CD8-positive, alpha-beta memory T cell (primary cell): ENCODE measurements at places on chromosomes 2 and 18. TPM values are rescaled to one million over a fixed set of nuclear protein-coding genes. Genes with fewer than 3 reads are reported as not detected.

TUBA4A gene
- 234 TPM for polyA plus RNA-seq

GRHL1 gene
- polyA plus RNA-seq: 0.12 TPM

CFAP65 gene
- polyA plus RNA-seq: not detected

IL18R1 gene
- polyA plus RNA-seq: 20.6 TPM

DNAJC5G gene
- polyA plus RNA-seq: not detected

CRYBA2 gene
- not detected for polyA plus RNA-seq

LHCGR gene
- polyA plus RNA-seq: not detected

ALK gene
- polyA plus RNA-seq: not detected

GRCh38 chr2:23566241-23567142, 181.5 kb downstream of the KLHL29 start:
- no peaks in the 10 kb centered on the region for H3K4me1 ChIP-seq
- DNase-seq: no peak
- H3K4me3 ChIP-seq: no peak overlapping the region
- H3K36me3 ChIP-seq: no peaks in the 10 kb centered on the region

DNA sequence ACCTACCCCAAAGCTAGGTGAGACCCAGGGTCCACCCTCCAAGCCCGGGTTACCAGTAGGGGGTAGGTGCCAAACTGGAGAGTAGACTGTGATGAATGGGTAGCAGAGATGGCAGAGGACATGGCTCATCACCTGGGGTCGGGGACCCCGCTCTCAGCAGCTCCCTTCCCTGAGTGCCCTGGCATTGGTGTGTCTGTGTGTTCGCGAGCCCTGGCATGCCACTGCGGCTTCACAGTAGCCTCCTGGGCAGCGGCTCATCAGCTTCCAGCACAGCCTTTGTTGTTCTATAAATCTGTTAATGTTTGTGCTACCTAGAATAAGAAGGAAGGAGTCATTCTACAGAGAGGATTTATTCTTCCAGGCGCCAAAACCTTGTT, 62.6 kb upstream of the ALPP start:
- H3K4me1 ChIP-seq: peaks cover 90% of the 10 kb centered on the region
- no peak for DNase-seq
- peak overlapping the region; percentile 12 for H3K4me3 ChIP-seq
- no peaks in the 10 kb centered on the region for H3K36me3 ChIP-seq
- H3K27ac ChIP-seq: peak overlapping the region; percentile 22

- H3K27me3 ChIP-seq: no peaks in the 10 kb centered on the region
- H3K36me3 ChIP-seq: no peaks in the 10 kb centered on the region
- no peak for DNase-seq
- no peaks in the 10 kb centered on the region for H3K4me1 ChIP-seq
Observed at GRCh38 chr18:79610461-79611039, 69.1 kb upstream of the CTDP1 start.

GRCh38 chr2:17719562-17720371, 33.8 kb downstream of the SMC6 start:
- H3K36me3 ChIP-seq: peaks cover 16% of the 10 kb centered on the region

GRCh38 chr2:107340955-107341354, 455.0 kb upstream of the ST6GAL2 start:
- no peaks in the 10 kb centered on the region for H3K4me1 ChIP-seq
- DNase-seq: no peak
- no peaks in the 10 kb centered on the region for H3K36me3 ChIP-seq
- H3K27me3 ChIP-seq: no peaks in the 10 kb centered on the region

DNA sequence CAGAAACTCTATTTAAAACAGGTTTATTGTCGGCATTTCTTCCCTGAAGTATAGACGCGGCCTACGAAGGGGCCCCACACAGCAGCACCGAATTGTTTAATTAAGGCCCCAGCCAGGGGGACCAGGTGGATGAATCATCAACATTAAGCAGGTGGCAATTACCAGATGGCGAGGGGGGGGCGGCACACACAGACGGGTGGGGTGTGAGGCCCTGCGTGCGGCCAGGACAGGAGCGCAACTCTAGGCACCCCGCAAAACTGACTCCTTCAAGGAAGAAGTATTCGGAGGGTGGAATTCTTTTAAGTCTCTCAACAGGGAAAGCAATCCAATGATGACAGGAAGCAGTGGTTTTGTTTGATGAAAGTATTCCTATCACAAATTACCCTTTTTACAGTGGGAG, 830.4 kb downstream of the GALR1 start:
- H3K27me3 ChIP-seq: no peaks in the 10 kb centered on the region
- no peak for DNase-seq
- H3K4me1 ChIP-seq: no peaks in the 10 kb centered on the region
- H3K27ac ChIP-seq: no peak overlapping the region
- no peak overlapping the region for H3K4me3 ChIP-seq

- H3K36me3 ChIP-seq: no peaks in the 10 kb centered on the region
- no peak for DNase-seq
- H3K27me3 ChIP-seq: no peaks in the 10 kb centered on the region
- peaks cover 68% of the 10 kb centered on the region for H3K4me1 ChIP-seq
Observed at GRCh38 chr2:47867205-47867604, 39.1 kb downstream of the FBXO11 start.

DNA sequence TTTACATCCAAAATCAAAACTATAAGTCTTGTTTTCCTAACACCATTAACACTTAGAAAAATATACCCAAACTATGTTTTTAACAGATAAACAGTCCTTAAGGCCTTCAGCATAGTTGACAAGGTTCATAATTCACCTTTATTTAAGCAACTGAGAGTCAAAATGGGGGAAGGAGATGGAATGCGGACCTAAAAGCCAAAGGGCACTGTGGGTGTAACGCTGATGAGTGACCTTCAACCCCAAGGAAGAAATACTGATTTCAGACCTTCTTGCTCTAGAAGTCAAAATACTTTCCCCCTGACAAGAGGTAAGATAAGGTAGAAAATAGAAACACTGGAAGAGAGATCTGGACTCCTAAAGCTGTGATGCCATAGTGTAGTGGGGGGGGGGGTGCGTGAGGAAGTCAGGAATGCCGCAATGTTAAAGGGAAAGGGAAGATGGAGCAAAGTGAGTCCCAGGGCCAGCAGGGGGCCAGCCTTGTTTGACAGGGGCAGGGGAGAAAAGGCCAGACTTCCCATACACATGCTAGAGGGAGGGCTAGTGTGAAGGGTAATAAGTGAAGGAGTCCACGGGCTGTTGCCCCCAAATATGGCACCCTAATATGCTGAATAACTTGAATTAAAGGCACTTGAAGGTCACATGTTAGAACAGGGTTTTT, 31.4 kb downstream of the CCDC93 start:
- no peak overlapping the region for H3K4me3 ChIP-seq
- no peaks in the 10 kb centered on the region for H3K4me1 ChIP-seq
- H3K36me3 ChIP-seq: peaks cover 10% of the 10 kb centered on the region
- DNase-seq: no peak
- H3K27ac ChIP-seq: no peak overlapping the region

GRCh38 chr2:80815259-80815658, 510.7 kb upstream of the LRRTM1 start:
- no peak overlapping the region for H3K4me3 ChIP-seq
- no peak for DNase-seq
- H3K27ac ChIP-seq: no peak overlapping the region

DNA sequence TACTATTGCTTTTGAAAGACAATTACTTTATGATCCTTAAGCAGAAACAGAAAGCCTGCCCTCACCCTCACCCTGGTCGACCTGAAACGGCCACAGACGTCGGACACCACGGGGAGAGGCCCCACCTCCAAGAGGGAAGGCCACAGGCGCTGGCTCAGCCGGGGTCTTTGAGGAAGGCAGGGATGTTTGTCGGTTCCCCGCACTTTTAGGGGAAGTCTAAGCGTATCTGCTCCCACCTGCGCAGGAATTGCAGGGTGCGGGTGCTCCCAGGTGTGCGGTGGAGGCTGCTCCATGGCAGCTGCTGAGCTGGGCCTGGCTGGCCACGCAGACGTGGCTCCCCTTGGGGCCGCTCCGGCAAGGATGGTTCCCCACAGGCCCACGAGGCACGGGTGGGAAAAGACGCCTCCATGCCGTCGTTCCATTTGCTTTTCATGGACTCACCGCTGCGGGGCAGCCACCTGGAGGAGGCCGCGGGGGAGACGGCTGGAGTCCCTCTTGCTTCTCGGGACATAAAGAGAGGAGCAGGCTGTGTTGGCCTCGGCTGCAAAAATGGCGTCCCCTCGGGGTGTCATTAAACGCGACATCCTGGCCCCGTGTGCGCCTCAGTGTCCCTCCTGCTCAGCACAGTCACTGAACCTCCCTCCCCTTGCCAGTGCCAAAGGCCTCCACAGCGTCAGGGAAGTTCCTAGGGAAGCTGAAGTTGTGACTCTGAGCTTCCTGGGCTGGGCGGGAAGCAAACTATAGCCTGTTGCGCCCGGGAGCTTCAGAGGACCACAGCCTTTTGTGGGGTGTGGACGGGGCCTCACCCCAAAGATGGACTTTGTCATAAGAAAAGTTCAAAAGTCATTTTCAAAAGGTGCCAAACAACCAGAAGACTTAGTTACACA, 63.4 kb downstream of the NFATC1 start:
- H3K27me3 ChIP-seq: no peaks in the 10 kb centered on the region
- peaks cover 5% of the 10 kb centered on the region for H3K36me3 ChIP-seq
- H3K4me1 ChIP-seq: no peaks in the 10 kb centered on the region
- no peak for DNase-seq
- H3K4me3 ChIP-seq: no peak overlapping the region
- no peak overlapping the region for H3K27ac ChIP-seq

GRCh38 chr2:119696494-119697030, 17.6 kb downstream of the TMEM177 start:
- DNase-seq: no peak
- H3K27ac ChIP-seq: no peak overlapping the region
- no peaks in the 10 kb centered on the region for H3K36me3 ChIP-seq
- H3K4me1 ChIP-seq: peaks cover 48% of the 10 kb centered on the region

DNA sequence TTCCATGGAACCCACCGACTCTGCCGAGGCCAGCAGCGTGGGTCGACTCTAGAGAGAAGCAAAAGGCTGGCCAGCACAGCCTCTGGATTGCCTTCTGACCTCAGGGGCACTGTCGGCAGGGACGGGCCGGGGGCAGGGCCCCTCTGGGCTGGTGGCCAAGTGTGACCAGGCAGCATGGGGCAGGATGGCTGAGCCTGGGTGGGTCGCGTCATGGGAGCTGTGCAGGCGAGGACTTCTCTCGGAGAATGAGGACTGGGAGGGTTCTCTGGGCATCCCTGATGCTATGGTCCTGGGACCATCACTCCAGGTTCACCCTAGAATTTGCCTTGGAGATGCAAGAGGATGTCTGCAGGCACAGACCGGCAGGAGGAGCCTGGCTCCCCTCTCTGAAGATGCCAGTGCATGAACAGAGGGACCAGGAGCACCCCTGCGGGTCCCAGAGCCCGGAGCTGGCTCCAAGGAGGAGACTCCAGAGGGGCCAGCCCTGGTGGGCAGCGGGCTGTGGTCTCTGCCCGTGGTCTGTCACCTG, 289.2 kb downstream of the NDUFA10 start:
- DNase-seq: no peak
- no peak overlapping the region for H3K4me3 ChIP-seq
- H3K36me3 ChIP-seq: no peaks in the 10 kb centered on the region
- H3K27ac ChIP-seq: no peak overlapping the region

DNA sequence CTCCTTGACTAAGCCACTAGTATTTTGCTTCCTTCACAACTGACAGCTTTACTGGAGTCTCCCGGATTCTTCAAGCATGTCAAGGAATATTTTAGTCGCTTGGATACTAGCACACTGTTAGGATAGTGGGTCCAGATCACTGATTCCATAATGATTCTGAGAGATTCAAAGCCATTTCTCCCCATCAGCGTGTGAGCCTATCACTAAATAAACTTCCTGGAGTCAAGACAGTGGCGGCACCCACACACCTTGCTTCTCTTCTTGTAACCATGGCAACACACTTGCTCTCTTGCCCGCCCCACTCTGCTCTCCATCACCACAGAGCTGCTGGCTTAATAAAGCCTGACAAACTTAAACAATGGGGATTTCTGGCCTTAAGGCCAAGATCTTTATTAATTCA, 245.1 kb downstream of the LRRTM1 start:
- no peak overlapping the region for H3K4me3 ChIP-seq
- DNase-seq: no peak
- no peaks in the 10 kb centered on the region for H3K36me3 ChIP-seq
- no peaks in the 10 kb centered on the region for H3K4me1 ChIP-seq
- H3K27ac ChIP-seq: no peak overlapping the region
- no peaks in the 10 kb centered on the region for H3K27me3 ChIP-seq

GRCh38 chr2:149075853-149076252, 37.4 kb downstream of the LYPD6B start:
- DNase-seq: no peak
- no peaks in the 10 kb centered on the region for H3K27me3 ChIP-seq
- no peaks in the 10 kb centered on the region for H3K4me1 ChIP-seq

DNA sequence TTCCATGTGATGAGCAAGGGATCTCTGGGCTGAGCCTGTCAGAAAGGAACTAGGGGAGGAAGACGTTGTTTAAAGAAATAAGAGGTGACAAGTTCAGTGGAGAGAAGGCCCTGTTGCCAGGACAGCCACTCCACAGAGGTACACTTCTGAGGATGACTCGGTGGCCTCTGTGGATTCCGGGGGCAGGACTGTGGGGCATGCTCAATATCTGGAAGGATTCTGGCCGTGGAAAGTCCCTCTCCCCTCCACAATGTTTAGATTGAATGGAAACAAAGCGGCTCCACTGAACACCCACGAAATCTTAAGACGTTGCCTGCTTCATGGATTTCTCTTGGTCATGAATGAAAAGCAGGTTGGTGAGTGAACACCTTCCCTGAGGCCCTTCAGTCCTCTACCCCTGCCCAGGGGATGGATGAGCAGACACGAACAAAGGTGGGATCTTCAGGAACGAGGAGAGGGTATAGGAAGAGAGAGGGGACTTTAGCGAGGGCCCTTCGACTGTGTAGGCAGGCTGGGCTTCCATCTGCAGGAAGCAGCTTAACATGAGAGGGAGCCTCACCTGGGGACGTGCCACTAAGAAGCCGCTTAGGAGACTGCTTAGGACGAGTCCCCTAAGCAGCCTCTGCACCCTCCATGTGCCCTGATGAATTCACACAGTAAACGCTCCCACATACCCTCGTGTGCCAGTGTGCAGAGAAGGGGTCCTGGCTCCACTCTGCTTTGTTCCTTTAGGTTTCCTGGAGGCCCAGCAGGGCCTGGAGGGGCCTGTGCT, 1.9 kb downstream of the NTSR2 start:
- H3K27me3 ChIP-seq: peaks cover 11% of the 10 kb centered on the region
- H3K36me3 ChIP-seq: no peaks in the 10 kb centered on the region
- H3K27ac ChIP-seq: no peak overlapping the region
- H3K4me3 ChIP-seq: no peak overlapping the region

GRCh38 chr18:13809531-13810255, 14.3 kb upstream of the MC5R start:
- no peak for DNase-seq
- H3K4me3 ChIP-seq: no peak overlapping the region
- no peaks in the 10 kb centered on the region for H3K36me3 ChIP-seq
- H3K4me1 ChIP-seq: no peaks in the 10 kb centered on the region
- no peak overlapping the region for H3K27ac ChIP-seq
- H3K27me3 ChIP-seq: peaks cover 2% of the 10 kb centered on the region

- no peaks in the 10 kb centered on the region for H3K4me1 ChIP-seq
- H3K36me3 ChIP-seq: no peaks in the 10 kb centered on the region
- H3K4me3 ChIP-seq: no peak overlapping the region
- DNase-seq: no peak
Observed at GRCh38 chr2:237919593-237919992, 47.2 kb upstream of the UBE2F start.

GRCh38 chr2:8543383-8544170, 138.3 kb upstream of the ID2 start:
- no peaks in the 10 kb centered on the region for H3K27me3 ChIP-seq
